ENCODE measurements at places on chromosomes 12 and 14. TPM values are rescaled to one million over a fixed set of nuclear protein-coding genes. Genes with fewer than 3 reads are reported as not detected.

HNF1A gene
- not detected for total RNA-seq

AMDHD1 gene
- 0.80 TPM for total RNA-seq

FAM90A1 gene
- not detected for total RNA-seq

ABCC9 gene
- total RNA-seq: not detected

CLEC4D gene
- not detected for total RNA-seq

CEP290 gene
- total RNA-seq: 11.7 TPM

RD3L gene
- not detected for total RNA-seq

ART4 gene
- total RNA-seq: not detected

COA8 gene
- 39.9 TPM for total RNA-seq

PTPN21 gene
- total RNA-seq: not detected

- peaks cover 16% of the 10 kb centered on the region for H3K4me1 ChIP-seq
- peak; percentile 96 for ATAC-seq
- peak overlapping the region; percentile 6 for H3K4me3 ChIP-seq
- peaks cover 54% of the 10 kb centered on the region for H3K36me3 ChIP-seq
Observed at GRCh38 chr12:22687361-22688076, 62.5 kb downstream of the ETNK1 start.

DNA sequence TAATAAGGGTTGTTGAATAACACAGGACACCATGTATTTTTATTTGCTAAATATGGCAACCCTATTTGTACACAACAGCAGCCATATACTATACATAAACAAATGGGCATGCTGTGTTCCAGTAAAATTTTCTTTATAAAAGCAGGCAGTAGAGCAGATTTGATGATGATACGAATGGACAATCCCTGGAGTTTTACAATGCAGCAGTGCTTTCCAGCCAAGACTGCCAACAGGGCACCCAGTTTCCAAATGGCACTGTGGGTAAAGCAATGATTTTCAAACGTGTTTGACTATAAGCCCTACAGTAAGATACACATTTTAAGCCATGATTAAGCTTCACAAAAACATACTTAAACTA, 282.7 kb downstream of the NUAK1 start:
- no peak overlapping the region for H3K27ac ChIP-seq
- H3K4me3 ChIP-seq: no peak overlapping the region
- peaks cover 11% of the 10 kb centered on the region for H3K27me3 ChIP-seq
- ATAC-seq: no peak
- H3K4me1 ChIP-seq: no peaks in the 10 kb centered on the region

DNA sequence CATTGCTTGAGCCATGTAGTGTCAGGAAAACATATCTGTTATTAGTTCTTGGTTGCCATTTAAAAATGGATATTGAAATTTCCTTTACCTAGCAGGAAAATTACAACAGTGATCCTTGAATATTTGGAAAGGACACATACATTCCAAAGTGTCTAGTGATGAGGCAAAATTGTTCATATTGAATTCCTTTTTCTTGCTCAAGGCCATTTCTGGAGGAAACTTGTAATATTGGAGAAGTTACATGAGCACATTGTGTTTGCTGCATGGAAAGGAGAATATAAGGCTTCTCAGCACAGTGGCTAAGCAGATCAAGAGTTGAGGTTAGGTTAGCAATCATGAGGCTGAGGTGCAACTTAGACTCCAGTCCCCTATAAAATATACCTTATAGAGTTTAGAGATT, 121.9 kb downstream of the PDE3A start:
- H3K27me3 ChIP-seq: peaks cover 7% of the 10 kb centered on the region
- H3K4me1 ChIP-seq: peaks cover 6% of the 10 kb centered on the region
- H3K27ac ChIP-seq: no peak overlapping the region
- no peaks in the 10 kb centered on the region for H3K36me3 ChIP-seq
- ATAC-seq: no peak

DNA sequence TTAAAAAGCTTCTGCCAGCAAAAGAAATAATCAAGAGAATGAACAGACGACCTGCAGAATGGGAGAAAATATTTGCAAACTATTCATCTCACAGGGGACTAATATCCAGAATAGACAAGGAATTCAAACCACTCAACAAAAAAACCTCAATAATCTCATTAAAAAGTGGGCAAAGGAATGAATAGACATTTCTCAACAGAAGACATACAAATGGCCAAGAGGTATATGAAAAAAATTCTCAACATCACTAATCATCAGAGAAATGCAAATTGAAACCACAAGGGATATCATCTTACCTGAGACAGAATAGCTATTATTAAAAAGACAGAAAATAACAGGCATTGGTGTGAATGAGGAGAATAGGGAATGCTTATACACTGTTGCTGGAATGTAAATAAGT, 270.0 kb downstream of the DACT1 start:
- no peak for ATAC-seq
- H3K36me3 ChIP-seq: no peaks in the 10 kb centered on the region
- peaks cover 3% of the 10 kb centered on the region for H3K27me3 ChIP-seq
- H3K4me3 ChIP-seq: no peak overlapping the region

DNA sequence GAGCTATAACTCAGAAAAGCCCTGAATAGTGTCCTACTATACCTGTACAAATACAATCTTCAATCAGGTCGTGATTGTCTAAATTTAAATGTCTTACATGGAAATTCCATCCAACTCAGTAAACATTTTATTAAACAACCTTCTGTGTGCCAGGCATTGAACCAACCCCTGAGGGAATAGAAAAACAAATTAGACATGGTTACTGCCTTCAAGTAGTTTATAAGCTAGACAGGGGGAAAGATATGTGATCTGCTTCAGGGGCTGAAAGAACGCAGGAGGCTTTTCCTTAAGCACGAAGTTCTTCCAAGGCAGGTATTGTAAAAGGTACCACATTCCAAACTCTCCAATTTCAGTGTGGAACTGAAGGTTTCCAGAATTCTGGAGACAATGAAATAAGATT, 39.7 kb upstream of the STAB2 start:
- H3K27me3 ChIP-seq: peaks cover 17% of the 10 kb centered on the region

DNA sequence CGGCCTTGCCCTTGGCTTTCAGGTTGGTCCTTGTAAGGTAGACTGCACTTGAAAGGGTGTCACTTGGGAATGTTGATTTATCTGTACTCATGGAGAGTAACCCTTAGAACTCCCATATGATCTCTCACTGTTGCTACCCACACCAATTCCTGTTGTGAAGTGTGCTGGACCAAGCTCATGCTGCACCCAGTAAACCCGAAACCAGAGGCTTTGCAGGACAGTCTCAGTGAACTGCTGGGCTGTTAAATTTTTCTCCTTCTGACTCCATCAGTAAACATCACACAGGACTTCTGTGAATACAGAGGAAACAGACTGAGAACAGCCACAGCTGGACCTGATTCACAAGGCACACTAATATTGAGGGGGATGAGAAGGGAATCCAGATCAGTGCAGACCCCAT, 783.0 kb downstream of the TMEM121 start:
- peaks cover 5% of the 10 kb centered on the region for H3K4me1 ChIP-seq
- no peak overlapping the region for H3K4me3 ChIP-seq
- no peak overlapping the region for H3K27ac ChIP-seq
- peaks cover 13% of the 10 kb centered on the region for H3K27me3 ChIP-seq
- H3K36me3 ChIP-seq: no peaks in the 10 kb centered on the region

DNA sequence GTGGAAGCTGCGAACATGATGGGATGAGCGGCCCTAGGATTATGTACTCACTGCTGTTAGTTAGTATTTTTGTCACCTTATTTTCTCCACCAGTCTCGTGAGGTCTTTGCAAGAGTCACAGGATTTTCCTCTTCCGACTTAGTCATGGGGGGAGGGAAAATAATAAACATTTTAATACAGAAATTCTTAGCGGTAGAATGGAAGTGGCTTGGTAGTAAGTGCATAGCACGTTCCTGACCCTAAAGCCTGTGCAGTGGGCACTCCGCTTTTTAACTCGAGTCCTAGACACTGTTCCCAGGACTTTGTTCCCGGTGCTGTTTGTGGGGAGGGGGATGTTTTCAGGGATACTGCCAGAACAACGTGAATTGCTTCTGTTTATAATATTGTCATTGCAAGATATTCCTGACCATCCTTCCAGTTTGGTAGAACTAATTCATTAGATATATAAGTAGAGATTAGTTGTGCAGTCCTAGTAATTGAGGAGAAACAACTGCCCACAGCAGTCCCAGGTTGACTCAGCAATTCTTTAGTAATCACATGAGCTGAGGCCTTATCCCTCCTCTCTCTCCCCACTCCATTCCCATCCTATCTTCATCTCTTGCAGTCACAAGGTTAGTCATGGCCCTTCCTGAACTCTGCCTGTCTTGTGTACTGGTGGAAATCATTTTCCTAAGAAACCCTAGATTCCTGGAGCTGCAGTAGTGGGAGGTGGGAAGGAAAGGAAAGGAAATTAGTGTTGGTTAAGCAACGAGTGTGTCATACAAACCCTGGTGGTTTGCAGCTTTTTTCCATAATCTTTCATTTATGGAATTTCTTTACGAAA, 799 bp downstream of the SLC38A6 start:
- ATAC-seq: no peak
- no peak overlapping the region for H3K27ac ChIP-seq
- H3K36me3 ChIP-seq: peaks cover 43% of the 10 kb centered on the region
- no peaks in the 10 kb centered on the region for H3K27me3 ChIP-seq
- H3K4me3 ChIP-seq: no peak overlapping the region

DNA sequence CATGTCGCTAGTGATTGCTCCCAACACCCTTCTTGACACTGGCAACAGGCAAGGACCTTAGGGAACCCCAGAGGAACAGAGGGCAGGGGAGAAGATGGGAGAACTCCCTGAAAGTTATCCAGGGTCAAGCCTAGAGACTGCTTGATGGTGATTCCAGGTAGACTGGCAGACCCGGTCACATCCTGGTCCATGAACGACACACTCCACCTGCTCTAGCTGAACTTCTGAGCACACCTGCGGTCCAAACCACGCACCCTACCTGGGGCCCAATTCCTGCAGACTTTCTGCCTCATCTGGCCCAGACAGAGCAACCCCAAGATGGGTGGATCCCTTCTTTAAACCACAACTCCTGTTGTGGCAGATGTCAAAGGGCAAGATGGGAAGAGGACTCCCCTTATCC, 34.2 kb downstream of the NCKAP5L start:
- H3K4me3 ChIP-seq: no peak overlapping the region
- no peaks in the 10 kb centered on the region for H3K36me3 ChIP-seq
- no peaks in the 10 kb centered on the region for H3K27me3 ChIP-seq
- no peaks in the 10 kb centered on the region for H3K4me1 ChIP-seq

DNA sequence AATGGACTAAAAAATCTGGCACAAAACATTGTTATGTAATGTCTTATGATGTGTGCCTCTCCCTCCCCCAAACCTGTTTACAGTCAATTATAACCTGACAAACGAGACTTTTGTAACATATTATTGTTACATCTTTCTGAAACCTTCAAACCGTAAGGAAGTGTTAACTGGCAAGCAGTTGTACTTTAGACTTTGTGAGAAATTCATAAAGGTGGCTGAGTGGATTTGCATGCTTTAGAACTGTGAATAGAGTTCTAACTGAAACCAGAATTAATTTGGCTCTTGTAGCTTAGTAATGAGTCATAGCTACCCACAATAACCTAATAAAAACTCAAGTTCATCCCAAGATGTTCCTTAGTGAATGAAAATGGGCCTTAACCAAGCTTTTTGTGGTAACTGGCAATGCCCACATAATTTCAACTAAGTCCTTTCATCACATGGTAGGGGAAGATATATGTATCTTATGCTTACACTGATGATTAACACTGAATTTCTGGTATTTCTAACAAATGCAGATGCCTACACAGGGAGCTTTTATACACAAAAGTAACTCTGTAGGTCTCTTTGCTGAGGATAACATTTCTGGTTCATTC, 29.7 kb downstream of the RAD9B start:
- peak; percentile 88 for ATAC-seq
- H3K27me3 ChIP-seq: no peaks in the 10 kb centered on the region
- H3K36me3 ChIP-seq: peaks cover 72% of the 10 kb centered on the region
- no peak overlapping the region for H3K4me3 ChIP-seq
- H3K27ac ChIP-seq: peak overlapping the region; percentile 36

DNA sequence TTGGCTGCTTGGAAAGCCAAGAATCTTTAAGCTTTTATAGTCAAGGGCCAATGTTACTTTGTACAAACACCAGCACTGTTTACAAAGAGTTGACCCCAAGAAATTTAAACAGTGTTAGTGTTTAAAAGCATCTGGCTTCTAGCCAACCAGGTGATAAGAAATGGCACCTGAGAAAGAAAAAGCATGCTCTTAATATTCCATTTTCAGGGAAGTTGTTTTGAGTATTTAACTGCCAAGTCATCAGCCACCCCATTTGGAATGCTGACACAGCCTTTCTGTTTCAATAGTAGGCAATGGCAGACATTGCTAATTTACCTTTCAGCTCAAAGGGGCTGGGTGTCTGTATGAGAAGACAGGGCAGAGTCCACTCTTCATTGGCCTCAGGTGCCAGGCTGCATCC, 3.7 kb upstream of the SLC35F4 start:
- peaks cover 17% of the 10 kb centered on the region for H3K27me3 ChIP-seq
- H3K4me1 ChIP-seq: no peaks in the 10 kb centered on the region
- no peak overlapping the region for H3K27ac ChIP-seq
- H3K4me3 ChIP-seq: no peak overlapping the region

- no peaks in the 10 kb centered on the region for H3K36me3 ChIP-seq
- peaks cover 6% of the 10 kb centered on the region for H3K27me3 ChIP-seq
- no peak overlapping the region for H3K4me3 ChIP-seq
- no peaks in the 10 kb centered on the region for H3K4me1 ChIP-seq
Observed at GRCh38 chr12:71354871-71355270, 84.7 kb upstream of the LGR5 start.

- H3K27me3 ChIP-seq: no peaks in the 10 kb centered on the region
- H3K4me1 ChIP-seq: no peaks in the 10 kb centered on the region
- ATAC-seq: no peak
Observed at GRCh38 chr12:129071362-129071761, 218.1 kb downstream of the GLT1D1 start.

GRCh38 chr14:96484399-96484798, 17.8 kb upstream of the PAPOLA start:
- no peaks in the 10 kb centered on the region for H3K4me1 ChIP-seq
- no peak overlapping the region for H3K4me3 ChIP-seq
- H3K27ac ChIP-seq: no peak overlapping the region
- H3K27me3 ChIP-seq: peaks cover 16% of the 10 kb centered on the region
- no peaks in the 10 kb centered on the region for H3K36me3 ChIP-seq

DNA sequence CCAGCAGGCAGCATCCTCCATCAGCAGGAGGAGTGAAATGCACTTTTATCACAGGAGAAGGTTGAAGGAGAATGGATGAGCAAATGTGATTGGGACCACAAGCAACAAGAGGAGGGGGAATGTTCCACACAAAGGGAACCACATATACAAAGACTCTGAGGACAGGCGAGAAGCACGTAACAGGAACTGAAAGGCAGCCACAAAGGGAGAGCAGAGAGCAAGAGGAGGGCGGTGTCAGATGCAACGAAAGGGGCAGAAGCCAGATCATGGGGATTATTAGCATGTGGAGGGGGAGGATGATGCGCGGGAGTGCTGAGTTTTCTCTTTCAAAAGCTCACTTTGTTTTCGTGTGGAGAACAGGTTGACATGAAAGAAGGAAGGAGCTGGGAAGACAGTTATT, 241.1 kb downstream of the SPTSSA start:
- ATAC-seq: peak; percentile 99
- H3K4me1 ChIP-seq: peaks cover 8% of the 10 kb centered on the region
- H3K27me3 ChIP-seq: peaks cover 8% of the 10 kb centered on the region
- no peaks in the 10 kb centered on the region for H3K36me3 ChIP-seq
